ENCODE measurements at places on chromosomes 12 and 14.

GRCh38 chr12:131990066-131990979, 40.6 kb downstream of the EP400 start:
- no peak for DNase-seq

GRCh38 chr12:40107803-40108620, 2.1 kb upstream of the SLC2A13 start:
- DNase-seq, result peak; percentile 43

- no peak for DNase-seq
Observed at GRCh38 chr12:34379142-34379541, 356.8 kb downstream of the ALG10 start.

DNA sequence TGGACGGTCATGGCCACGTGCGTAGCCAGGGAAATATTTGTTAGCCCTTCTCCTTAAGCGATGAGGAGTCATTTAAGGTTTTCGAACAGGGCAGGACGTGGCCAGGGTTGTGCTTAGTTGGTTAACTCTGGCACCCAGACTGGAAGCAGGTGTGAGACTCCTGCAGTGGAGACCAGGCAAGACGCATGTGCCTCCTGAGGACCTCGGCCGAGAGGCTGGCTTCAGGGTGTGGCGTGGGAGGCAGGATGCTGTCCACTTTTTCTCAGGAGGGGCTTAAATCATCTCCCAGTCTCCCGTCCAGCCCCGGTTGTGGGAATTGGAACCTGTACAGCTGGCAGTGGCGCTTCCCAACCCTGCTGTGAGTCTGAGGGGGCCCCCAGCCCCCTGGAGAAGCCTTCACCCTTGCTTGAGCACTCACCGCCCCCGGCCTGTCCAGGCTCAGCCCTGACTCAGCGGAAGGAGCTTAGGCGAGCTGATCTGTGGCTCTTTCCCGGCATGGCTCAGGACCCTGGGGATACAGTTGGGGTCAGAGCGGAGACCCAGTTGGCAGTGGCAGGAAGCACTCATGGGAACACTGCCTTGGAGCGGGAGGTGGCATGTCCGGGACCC, 46.3 kb upstream of the TSPAN9 start:
- DNase-seq, result no peak

DNA sequence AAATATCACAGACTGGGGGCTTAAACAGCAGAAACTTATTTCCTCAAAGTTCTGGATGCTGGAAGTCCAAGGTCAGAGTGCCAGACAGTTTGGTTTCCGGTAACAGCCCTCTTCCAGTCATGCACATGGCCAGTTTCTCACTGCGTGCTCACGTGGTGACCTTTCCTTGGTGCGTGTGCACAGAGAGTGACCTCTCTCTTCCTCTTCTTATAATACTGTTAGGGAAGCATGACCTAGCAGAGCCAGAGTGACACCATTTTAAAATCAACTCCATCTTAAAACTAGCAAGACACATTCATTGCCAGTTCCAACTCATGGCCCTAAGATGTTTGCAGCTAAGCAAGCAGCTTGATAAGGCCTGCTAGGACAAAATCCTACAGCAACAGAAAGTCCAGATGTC, 221.5 kb upstream of the DAAM1 start:
- no peak for DNase-seq

- DNase-seq, result no peak
Observed at GRCh38 chr14:55328317-55328716, 57.1 kb downstream of the FBXO34 start.

- no peak for DNase-seq
Observed at GRCh38 chr12:24791622-24792021, 157.3 kb downstream of the BCAT1 start.

GRCh38 chr14:95948558-95948981, 71.9 kb downstream of the TUNAR start:
- DNase-seq, result no peak

DNA sequence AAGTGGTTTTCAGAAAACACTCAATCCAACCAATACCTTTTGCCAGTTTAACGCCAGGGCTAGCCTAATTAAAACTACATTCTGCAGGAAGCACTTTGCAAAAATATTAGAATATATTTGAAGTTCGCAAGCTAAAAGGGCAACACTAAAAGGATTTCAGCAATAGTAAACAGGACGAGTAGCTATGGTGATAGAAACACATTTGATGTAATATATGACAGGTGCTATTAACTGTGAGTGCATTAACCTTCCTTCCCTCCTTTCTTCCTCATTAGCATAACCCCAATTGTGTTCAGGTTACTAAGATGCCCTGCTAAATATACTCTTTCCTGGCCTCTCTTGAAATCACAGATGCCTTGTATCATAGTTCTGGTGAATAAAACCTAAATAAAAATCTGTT, 85.6 kb upstream of the TMCC3 start:
- no peak for DNase-seq

GRCh38 chr14:77372304-77372841, 4.5 kb downstream of the TMED8 start:
- DNase-seq, result peak; percentile 10
